ENCODE measurements at places on chromosomes 3 and 15.

GRCh38 chr3:3951501-3951900 is 152.3 kb downstream of the LRRN1 start:
- no peak for DNase-seq

DNA sequence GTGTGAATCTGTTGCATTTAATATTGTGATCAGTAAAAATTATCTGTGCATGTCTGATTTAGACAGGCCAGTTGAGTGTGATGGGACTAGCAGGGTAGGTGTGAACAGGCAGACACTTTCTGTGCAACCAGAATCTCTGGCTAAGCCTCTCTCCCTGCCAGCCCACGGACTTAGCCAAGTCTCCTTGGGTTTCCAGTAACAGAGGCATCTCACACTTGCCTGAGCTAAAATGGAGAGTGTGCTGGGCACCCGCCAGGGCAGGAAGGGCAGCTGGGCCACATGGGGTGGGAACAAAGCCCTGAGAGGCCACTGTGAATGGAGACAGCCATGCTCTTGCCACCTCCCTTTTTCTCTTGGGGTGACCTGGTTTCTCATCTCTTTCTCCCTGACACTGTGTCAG is 12.5 kb upstream of the RPS27L start:
- no peak for DNase-seq

- DNase-seq: no peak
Measured at GRCh38 chr3:114879059-114880031, 267.7 kb downstream of the ZBTB20 start.

DNA sequence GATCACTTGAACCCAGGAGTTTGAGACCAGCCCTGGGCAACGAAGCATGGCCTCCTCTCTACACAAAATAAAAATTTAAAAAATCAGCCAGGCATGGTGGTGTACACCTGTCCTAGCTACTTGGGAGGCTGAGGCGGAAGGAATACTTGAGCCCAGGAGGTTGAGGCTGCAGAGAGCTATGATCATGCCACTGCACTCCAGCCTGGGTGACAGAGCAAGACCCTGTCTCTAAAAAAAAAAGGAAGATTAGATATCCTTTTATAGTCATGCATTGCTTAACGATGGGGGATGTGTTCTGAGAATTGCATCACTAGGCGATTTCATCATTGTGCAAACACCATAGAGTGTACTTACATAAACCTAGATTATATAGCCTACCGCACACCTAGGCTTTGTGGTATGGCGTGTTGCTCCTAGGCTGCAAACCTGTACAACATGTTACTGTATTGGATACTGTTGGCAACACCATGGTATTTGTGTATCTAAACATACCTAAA is 12.6 kb downstream of the ALAS1 start:
- DNase-seq: no peak

DNA sequence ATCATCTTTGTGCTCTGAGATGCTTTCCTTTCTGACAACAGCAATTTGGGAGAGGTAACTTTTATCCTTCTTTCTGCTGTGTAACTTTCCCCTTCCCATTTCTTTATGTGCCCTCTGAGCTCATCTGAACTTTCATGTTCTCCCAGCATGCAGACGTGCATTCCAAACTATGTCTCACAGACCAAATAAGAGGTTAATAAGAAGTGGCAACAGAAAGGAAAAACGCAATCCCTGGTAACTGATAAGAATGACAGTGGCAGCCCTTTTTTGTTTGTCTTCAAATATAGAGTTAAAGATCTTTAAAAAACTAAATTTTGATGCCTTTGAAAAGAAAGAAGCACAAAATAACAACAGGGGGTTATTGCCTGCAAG is 533.4 kb downstream of the FOXP1 start:
- no peak for DNase-seq

GRCh38 chr3:53973905-53974304 is 82.2 kb upstream of the SELENOK start:
- no peak for DNase-seq

GRCh38 chr15:59711451-59712243 is 22.5 kb upstream of the BNIP2 start:
- no peak for DNase-seq

DNA sequence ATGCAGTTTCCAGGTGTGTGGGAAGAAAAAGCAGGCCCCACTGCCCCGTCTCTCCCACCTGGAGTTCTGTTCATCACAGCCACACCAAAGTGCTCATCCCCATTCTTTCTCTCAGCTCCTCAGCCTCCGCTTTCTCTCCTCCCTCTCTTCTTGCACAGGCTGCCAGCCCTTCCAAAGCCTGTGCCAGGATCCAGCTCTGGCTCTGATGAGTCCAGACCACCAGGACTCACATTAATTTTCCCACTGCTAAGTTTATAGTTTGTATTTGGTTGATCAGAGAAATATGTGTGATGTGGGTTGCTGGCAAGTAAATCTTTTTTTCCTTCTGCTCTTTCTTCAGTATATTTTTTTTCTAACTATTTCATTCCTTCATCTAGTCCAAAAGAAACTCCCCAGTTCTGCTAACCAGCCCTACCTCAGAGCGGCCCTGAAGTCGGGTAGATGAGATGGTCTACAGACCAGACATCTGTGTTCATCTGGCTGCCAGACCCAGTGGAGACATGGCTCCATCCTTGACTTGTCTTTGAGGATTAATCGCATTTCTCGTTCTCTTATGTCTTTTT is 49.8 kb downstream of the BOC start:
- DNase-seq: no peak
